ENCODE measurements at places on chromosomes 2 and 18.
A peak's percentile ranks its signal among the peaks of the same experiment; 100 is the strongest.

GRCh38 chr2:3186766-3187165 lies 190.9 kb downstream of the EIPR1 start:
- DNase-seq = no peak

DNA sequence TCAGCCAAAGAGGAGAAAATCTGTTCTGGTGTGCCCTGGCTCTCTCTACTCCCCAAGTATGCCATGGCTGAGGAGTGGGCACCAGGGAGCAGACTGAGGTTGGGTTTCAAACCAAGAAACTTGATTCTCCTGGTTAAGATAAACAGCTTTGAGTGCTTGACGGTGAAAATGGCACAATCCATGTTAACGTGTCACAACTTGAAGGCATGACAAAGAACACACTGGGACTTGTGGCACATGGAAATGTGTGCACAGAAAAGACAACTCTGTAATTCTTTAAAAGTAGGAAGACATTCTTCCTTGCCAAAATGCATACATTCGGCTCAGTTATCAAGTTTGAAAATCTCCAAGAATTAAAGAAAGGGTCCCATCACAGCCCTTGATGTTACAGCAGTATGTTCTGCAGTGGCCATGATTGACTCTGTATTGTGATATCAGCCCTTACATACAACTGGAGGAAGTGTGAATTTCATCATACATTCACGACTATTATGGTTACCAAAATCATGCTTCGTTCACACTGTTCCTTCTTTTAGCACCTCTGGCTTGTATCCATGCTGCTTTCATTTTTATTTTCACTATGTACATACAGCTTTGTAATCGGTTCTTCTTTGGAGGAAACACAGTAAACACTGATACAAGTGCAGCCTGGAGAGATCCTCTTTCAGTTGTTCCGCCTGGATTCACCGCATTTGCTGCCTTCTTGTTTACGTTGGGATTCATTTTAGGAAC lies 15.6 kb upstream of the ACTG2 start:
- DNase-seq = no peak

- DNase-seq = no peak
Measured at GRCh38 chr2:2740238-2740775, 409.2 kb upstream of the MYT1L start.

GRCh38 chr18:11760498-11761167 lies 71.6 kb downstream of the GNAL start:
- DNase-seq = no peak

DNA sequence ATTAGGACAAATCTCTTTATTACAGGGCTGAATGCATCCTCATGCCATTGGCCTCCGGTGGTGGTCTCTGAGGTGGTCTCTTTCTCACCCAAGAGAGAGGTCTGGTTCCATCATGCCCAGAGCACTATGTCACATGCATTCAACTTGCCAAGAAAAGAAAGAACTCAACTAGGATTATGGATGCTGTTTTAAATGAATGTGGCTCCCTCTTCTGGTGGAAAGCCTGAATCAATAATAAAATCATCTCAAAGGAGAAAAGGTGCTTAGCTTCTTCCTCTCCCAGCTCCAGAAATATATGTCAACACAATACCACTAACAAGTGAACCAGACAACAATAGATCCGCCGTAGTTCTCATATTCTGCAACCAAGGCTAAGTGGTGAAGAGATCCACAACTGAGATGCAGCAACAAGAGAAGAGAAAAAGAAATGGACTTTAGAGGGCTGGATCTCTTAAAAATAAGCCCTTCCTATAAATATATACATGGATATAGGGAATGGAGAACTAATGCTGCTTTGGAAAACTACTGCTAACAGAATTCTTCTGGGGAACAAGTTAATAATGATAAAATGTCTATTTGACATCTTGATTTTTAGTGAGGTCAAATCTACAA lies 396.8 kb downstream of the NCKAP5 start:
- DNase-seq = peak; percentile 28

DNA sequence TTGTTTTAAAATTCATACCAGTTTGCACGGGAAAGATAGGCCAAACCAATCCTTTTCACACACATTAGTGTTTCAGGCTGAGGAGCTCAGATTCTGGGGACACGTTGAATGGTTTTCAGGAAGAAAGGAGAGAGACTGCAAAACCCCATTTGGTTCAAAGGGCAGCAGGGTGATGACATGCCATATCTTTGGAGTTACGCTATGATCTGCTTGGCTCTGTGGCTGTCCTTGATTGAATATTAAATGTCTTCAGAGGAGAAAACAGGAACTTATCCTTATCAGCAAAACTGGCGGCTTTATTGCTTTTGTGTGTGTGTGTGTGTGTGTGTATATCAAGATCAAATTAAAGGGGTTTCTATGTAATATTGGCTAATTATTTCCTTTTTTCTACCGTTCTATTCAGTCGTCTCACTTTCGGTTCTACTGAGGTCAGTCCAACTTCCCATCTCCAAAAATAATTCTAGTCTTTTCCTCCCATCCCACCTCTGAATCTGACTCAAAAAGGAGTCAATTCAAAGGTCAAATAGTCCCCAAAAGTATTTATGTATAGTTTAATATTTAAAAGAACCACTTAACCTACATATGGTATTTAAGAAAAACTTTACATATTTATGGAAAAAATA lies 292.9 kb upstream of the CCDC68 start:
- no peak for DNase-seq

- DNase-seq = no peak
Measured at GRCh38 chr2:238897122-238897880, 49.4 kb downstream of the TWIST2 start.

DNA sequence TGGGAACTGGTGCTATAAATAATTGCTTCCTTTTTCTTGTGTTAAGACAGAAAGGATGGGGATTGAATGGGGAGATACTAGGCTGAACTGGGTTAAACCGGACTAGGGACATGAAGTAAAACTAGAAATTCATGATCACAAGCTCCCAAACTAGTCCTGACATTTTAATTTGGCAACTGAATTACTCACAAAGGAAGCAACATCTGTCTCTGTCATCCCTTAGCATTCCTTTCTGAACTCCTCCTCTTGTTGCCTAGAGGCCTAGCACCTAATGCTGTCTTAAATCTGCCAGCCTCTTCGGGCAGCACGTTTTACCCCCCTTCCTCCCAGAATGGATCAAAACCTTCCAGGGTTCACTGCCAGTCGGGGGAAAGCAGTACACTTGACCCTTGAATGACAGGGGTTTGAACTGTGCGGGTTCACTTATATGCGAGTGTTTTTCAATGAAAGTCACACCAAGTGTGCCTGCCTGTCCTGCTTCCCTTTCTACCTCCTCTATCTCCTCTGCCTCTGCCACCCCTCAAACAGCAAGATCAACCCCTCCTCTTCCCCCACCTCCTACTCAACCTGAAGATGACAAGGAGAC lies 8.2 kb downstream of the KCTD1 start:
- DNase-seq = no peak

DNA sequence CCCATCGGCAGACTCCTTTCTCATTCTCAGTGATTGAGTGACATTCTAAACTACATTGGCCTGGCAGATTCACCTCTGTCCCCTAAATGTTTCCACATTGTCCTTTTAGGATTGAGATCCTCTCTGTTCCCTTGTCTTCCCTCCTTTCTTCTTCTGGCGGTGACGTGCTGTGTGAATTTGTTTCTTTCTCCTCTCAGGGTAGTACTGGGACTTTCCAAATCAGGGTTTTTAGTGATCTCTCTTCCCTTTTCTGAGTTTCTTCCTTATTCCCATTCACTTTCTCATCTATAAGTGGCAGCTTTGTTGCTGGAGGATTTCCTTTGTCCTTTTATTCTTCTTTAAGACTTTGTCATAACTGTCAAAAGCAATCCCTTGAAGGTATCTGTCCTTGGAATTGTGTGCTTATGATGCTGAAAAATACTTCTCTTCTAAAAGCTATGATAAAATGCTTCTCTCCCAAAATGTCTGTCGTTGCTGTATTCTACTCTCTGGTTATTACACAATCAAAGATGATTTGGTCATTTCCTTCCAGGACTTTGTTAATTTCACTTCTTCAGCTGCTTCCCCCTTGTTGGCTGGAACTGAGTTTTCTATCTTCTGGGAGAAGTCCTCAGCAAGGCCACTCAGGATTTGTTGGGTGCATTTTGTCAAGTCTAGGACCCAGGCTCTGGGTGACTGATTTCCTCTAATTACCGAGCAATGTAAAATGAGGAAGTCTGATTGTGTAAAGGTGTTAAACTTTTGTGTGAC lies 4.9 kb upstream of the IL1B start:
- DNase-seq = no peak

- DNase-seq = no peak
Measured at GRCh38 chr2:73018188-73018825, 53.2 kb downstream of the SFXN5 start.

GRCh38 chr2:31219131-31219969 lies 2.0 kb upstream of the CAPN14 start:
- peak; percentile 39 for DNase-seq

DNA sequence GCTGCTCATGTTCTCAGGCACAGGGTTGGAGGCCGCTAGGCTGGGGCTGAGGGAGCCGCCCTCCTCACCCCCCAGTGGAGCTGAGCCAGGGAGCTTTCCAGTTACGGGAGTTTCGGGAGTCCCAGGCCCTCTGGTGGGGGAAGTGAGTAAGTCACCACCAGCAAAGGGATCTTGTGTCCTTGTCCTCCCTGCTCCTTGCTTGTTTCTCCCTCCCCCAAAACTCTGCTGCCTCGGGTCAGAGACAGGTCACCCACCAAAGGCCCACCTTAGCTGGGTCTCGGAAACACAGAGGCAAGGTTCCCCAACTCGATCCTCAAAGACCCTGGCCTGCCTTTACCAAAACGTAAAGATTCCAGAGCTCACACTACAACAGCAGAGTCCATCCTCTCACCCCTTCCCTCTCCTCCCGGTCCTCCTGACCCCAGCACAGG lies 60.5 kb upstream of the POMC start:
- DNase-seq = peak; percentile 39

GRCh38 chr2:224126440-224126839 lies 87.4 kb upstream of the SERPINE2 start:
- DNase-seq = no peak

- DNase-seq = no peak
Measured at GRCh38 chr2:145753966-145754365, 1234.0 kb upstream of the ZEB2 start.

DNA sequence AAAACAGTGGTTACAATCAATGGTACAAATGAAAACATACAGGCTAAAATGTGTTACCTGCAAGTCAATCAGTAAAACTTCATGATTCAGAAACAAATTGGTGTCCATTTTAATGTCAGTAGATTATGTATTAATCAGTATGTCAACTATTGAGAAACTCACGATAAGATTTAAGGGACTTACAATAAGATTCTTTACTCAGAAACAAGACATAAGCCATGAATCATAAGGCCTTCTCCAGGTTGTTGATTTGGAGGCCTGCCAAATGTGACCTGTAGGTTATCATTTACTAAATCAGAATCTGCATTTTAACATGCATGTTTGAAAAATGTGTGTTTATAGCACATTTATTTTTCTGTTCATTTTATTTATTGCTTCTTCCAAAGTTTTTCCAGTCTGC lies 623.1 kb downstream of the CCDC85A start:
- no peak for DNase-seq

GRCh38 chr18:57137847-57138246 lies 9.0 kb upstream of the BOD1L2 start:
- DNase-seq = no peak

GRCh38 chr2:217149087-217149660 lies 289.3 kb upstream of the TNP1 start:
- no peak for DNase-seq

DNA sequence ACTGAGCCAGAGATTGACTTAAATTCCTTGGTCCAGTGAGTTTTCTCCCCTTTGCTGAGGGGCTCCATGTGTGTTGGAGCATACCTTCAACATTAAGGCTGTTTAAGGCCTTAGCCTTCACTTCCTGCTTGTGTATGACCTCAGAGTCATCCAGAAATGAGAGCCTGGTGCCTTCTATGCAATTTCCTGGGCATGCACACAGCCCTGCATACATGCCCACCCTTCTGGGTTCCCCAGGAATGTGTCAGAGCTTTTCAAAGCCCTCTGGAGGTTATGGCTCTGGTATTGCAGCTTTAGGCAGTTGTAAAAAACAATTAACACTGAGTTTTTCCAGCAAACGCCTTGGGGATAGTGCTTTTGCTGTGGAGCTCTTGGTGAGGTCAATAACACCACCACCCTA lies 16.7 kb downstream of the IL1R1 start:
- DNase-seq = no peak

DNA sequence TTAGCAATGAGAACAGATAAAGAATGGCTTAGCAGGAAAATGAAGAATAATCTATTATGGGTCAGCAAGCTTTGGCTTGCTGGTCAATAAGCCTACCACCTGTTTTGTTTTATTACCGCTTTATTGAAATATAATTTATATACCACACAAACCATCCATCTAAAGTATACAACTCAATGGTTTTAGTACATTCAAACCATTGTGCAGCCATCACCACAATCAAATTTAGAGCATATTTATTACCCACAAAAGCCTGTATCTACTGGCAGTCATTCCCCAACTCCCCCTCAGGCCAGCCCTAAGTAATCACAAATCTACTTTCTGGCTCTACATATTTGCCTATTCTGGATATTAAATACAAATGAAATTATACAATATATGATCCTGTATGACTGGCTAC lies 17.2 kb downstream of the PPP3R1 start:
- no peak for DNase-seq

DNA sequence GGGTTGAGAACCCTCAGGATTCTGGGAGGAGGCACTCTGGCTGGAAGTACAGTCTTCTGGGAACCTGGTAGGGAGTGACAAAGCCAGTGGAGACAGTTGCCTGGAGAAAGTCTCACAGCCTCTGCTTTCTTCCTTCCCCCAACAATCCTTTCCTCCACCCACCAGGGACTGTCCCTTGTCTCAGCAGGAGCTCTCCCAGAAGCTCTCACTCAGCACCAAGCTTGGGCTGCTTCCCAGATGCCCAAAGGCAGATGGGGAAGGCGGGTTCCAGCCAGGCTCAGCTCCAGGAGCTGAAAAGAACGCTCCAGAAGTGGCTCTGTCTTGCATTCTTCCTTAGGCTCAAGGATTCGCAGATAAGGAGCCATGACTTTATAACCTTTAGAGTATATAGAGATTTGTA lies 7.6 kb upstream of the NAGK start:
- DNase-seq = no peak

- no peak for DNase-seq
Measured at GRCh38 chr2:190987116-190987515, 26.9 kb downstream of the STAT1 start.

- no peak for DNase-seq
Measured at GRCh38 chr2:106358081-106358480, 110.1 kb downstream of the RGPD3 start.

GRCh38 chr2:39107156-39107555 lies 13.7 kb downstream of the SOS1 start:
- DNase-seq = no peak

DNA sequence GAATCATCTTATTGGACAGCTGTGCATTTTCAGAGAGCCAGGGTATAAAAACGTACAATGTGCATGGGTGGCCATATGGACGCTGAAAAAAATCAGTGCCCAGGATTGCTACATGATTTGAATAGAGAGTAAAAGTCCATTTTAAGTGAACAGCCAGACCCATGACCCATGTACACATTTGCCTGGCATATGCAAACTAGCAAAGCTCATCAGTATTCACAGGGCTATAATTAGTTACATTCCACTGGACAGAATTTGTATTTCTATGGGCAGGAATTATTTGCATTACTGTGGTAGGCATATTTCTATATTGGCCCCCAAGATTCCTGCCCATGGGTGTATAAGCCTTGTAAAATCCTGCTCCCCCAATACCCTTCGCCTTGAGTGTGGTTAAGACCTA lies 78.8 kb downstream of the PTH2R start:
- no peak for DNase-seq

GRCh38 chr18:62366992-62367391 lies 41.9 kb downstream of the TNFRSF11A start:
- no peak for DNase-seq

- no peak for DNase-seq
Measured at GRCh38 chr2:239756790-239757760, 268.1 kb downstream of the NDUFA10 start.

GRCh38 chr18:21684731-21685130 lies 19.8 kb downstream of the ABHD3 start:
- peak; percentile 22 for DNase-seq

Measured in activated CD4-positive, alpha-beta T cell treated with anti-CD3 and anti-CD28 coated beads, Interleukin-2, Interleukin-6, amounts not matched to agents 100 ng/mL and 50 ng/mL, durations not matched to agents 16 hours and 8 hours (primary cell).